ENCODE measurements at places on chromosomes 2 and 18.

- DNase-seq: no peak
Observed at GRCh38 chr2:16069663-16069932, 129.2 kb downstream of the MYCN start.

DNA sequence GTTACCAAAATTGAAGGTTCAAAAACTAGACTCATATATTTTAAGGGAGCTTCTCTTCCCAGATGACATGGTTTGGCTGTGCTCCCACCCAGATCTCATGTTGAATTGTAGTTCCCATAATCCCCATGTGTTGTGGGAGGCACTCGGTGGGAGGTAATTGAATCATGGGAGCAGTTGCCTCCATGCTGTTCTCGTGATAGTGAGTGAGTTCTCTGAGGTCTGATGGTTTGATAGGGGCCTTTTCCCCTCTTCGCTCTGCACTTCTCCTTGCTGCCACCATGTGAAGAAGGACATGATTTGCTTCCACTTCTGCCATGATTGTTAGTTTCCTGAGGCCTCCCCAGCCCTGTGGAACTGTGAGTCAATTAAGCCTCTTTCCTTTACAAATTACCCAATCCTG, 140.1 kb downstream of the MAIP1 start:
- DNase-seq: no peak

DNA sequence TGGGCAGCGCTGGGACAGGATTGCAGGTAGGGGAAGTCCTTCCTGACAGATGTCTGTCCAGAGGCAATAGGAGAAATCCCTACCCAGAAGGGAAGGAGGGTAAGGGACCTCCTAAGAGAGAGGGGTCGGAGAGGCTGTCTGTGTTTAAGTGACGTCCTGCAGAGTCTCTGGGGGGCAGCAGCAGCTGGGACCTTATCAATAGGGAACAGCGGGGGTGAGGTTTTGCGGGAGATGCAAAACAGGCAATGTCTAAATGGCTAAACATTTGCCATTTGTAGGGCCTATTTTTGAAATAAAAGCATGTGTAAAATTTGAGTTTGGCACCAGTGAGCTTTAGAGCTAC, 108.7 kb upstream of the HS6ST1 start:
- no peak for DNase-seq

- DNase-seq: no peak
Observed at GRCh38 chr2:28801726-28802125, 8.9 kb upstream of the SPDYA start.

DNA sequence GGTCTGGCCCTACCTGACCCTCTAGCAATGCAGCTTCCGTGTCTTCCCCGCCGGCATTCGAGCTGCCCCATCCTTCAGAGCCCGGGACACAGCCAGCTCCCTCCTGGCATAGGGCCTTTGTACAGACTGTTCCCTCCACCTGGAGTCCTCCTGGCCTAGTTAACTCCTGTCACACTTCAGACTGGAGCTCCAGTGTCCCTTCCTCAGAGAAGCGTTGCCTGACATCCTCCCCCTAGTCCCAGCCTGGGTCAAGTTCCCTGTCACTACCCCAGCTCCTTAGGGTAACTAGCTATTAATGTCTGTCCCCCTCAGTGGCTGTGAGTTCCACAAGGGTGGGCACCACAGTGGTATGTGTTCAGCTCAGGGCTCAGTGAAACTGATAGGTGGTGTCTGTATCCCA, 45.5 kb upstream of the LOXHD1 start:
- DNase-seq: no peak

DNA sequence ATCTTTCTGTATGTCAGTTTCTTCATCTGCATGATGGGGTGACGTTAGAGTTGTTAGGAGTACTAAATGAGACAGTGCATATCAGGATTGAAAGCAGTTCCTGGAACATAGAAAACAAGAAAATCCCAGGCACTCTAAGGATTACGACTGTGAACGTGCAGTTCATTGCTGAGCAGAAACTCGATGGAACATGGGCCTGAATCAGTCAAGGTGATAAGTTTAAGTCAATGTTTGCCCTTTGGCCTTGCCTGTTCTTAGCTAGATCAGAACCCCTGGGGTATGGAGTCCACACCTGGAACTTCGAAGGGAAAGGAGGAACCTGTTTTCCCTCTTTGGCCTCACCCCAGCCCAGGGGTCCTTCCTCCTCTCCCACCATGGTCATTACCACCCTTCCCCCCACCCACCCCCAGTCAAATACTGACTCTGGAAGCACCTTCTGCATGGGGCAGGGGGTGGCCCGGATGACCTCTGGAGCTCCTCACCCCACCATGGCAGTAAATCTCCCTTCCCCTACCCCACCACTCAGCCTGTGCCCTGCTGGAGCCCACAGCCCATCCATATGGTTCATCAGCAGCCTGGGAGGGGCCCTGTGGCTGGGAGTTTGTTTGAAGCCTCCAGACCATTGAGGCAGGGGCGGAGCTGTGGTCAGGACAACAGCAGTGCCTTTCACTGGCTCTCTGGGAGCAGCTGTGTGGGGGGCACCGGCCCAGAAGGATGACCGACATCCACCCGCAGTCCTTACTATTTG, 164.1 kb downstream of the SMAD7 start:
- DNase-seq: no peak

GRCh38 chr2:146720170-146720569, 1124.7 kb upstream of the ACVR2A start:
- no peak for DNase-seq

- no peak for DNase-seq
Observed at GRCh38 chr2:150341982-150342680, 145.3 kb downstream of the RND3 start.

DNA sequence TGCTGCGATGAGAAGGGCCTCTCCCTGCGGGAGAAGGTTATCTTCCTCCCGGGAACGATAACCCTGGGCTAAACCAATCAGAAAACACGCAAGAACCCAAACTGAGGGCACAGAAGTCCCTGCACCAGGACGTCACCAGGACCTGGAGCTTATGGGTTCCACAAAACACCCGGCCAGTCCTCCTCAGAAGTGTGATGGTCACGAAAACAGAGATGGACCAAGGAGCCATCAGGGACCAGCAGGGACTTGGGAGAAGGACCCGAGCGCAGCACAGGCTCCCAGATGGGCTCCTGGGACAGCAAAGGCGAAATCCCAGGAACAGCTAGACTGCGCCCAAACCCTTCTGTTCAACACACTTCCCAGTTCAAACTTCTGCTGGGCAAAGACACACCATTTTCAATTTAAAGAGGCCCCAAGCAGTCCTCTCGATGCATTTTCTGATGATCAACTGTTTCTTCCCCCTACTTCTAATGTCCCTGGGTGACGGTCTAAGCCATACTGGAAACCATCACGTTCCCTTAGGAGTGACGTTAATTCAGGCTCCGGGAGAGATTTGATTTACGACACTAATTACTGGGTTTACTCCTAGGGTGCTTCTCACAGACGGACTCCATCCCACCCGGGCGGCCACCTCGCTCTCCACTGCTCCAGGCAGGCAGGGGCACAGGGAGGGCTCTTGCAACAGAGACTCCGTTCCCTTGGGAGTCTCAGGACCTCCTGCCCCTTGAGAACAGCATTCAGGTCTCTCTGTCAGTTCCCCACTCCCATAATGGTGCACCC, 29.2 kb downstream of the ZNF516 start:
- no peak for DNase-seq

DNA sequence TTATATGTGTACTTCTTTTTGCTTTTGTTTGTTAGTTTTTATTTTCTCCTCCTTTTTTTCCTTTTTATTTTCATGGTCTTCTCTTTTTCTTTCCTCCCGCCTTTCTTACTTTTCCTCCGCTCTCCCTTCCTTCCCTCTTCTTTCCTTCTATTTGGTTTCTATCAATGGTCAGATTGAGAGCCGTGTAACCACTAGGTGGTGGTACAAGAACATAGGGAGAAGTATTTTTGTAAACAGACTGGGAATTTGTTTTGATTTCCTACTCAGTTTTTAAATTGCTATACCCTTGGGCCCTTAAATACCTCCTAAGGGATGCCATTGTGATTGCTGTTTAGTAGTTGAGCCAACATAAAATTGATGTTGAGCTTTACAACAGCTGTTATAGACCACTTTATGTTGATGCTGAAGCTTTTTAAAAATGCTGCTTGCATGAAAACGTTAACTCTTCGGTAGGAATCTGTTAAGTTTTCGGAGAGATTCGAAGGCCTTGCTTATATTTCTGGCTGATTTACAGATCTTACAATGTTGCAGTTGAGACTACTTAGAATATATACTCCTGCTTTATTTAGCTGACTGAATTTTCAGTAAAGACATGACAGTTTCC, 124.2 kb downstream of the UBE2E3 start:
- DNase-seq: no peak

GRCh38 chr18:35602193-35602820, 20.8 kb downstream of the GALNT1 start:
- DNase-seq: no peak

- no peak for DNase-seq
Observed at GRCh38 chr2:146984014-146984413, 860.8 kb upstream of the ACVR2A start.

- no peak for DNase-seq
Observed at GRCh38 chr2:151757861-151758260, 23.6 kb upstream of the NEB start.

GRCh38 chr2:212619954-212620353, 81.4 kb upstream of the ERBB4 start:
- DNase-seq: no peak

DNA sequence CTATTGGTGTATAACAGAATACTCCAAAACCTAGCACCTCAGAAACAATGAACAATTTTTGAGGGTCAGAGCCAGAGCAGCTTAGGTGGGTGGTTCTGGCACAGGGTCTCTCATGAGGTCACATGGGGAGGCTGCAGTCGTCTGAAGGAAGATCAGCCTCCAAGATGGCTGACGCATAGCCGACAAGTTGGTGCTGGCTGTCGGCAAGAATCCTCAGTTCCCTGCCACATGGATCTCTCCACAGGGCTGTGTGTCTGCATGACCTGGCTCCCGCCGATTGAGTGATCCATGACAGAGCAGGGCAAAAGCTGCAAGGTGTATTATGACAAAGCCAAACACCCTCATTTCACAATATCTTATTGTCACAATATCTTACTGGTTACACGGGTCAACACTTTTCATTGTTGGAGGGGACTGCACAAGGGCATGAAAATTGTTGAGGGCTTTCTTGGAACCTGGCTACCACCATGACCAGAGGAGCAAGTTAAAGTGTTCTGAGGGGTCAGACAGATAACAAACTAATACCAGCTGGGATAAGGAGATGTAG, 4.2 kb downstream of the MYL12B start:
- no peak for DNase-seq

DNA sequence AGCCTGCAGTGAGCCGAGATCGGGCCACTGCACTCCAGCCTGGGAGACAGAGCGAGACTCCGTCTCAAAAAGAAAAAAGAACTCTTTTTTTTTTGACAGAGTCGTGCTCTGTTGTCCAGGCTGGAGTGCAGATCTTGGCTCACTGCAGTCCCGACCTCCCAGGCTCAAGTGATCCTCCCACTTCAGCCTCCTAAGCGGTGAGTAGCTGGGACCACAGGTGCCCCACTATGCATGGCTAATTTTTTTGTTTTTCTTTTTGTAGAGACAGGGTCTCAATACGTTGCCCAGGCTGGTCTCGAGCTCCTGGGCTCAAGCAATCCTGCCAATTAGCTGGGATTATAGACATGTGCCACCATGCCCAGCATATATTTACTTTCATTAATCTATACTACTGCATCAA, 12.5 kb upstream of the INO80D start:
- no peak for DNase-seq

DNA sequence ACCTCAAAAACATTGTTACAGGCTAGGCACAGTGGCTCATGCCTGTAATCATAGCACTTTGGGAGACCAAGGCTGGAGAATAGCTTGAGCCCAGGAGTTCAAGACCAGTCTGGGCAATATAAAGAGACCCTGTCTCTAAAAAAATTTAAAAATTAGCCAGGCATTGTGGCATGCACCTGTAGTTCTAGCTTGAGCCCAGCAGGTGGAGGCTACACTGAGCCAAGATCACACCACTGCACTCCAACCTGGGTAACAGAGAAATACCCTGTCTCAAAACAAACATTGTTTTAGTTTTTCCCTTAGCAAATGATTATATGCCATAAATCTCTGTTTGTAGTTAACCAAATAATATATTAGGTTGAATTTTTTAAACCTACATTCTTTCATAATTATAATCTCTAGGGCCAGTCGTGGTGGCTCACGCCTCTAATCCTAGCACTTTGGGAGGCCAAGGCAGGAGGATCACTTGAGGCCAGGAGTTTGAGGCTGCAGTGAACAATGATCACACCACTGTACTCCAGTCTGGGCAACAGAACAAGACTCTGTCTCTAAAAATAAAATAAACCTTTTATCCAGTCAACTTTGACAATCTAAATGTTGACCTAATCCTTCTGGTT, 13.3 kb upstream of the CYP20A1 start:
- no peak for DNase-seq

Measured in stimulated activated CD8-positive, alpha-beta memory T cell treated with anti-CD3 and anti-CD28 coated beads, Interleukin-4, amount 100 ng/mL, for 4 hours (primary cell).